ENCODE measurements at places on chromosomes 3 and 15. TPM values are rescaled to one million over a fixed set of nuclear protein-coding genes. Genes with fewer than 3 reads are reported as not detected.

The TMEM44 gene
- polyA plus RNA-seq = 10.8 TPM

The TMCO5A gene
- not detected for polyA plus RNA-seq

The KLF13 gene
- 29.5 TPM for polyA plus RNA-seq

The TICRR gene
- 1.6 TPM for polyA plus RNA-seq

The PAK6 gene
- polyA plus RNA-seq = 0.03 TPM

The C3orf49 gene
- polyA plus RNA-seq = not detected

The WWTR1 gene
- polyA plus RNA-seq = 71.5 TPM

The TCAIM gene
- polyA plus RNA-seq = 25.9 TPM

The AP3B2 gene
- polyA plus RNA-seq = 0.09 TPM

The TNIK gene
- 13.8 TPM for polyA plus RNA-seq

The GABRB3 gene
- polyA plus RNA-seq = 1.1 TPM

The TRPM1 gene
- not detected for polyA plus RNA-seq

The CLDN16 gene
- polyA plus RNA-seq = 0.08 TPM

The CHL1 gene
- polyA plus RNA-seq = 0.01 TPM

The OR5H15 gene
- not detected for polyA plus RNA-seq

The SPATA12 gene
- polyA plus RNA-seq = 0.02 TPM
